Kidney glomerular epithelial cell (primary cell): ENCODE measurements at places on chromosomes 1 and 21.

GRCh38 chr21:34878940-34879339 lies 170.2 kb downstream of the RUNX1 start:
- DNase-seq: peak; percentile 12

DNA sequence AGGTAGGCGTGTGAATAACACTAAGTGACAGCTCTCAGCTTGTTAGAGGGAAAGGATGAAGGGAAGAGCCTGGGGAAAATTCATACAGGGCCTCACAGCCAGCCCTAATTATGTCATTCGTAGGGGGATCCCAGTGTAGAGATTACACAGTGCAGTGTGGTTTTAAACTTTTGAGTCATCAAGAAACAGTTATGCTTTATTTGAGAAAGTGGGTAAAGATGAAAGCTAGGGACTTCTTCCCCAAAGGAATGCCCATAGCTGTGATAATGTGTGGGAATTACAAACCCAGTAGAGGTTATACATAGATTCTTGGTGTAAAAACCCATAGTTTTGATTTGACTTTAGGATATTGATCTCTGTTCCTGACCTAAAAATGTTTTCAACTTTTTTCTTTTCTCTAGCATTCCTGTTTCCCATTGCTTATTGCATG lies 1.9 kb downstream of the TTF2 start:
- peak; percentile 54 for DNase-seq

GRCh38 chr1:157200451-157200850 lies 62.3 kb upstream of the ETV3 start:
- no peak for DNase-seq

GRCh38 chr21:42261829-42262200 lies 42.9 kb downstream of the ABCG1 start:
- no peak for DNase-seq

GRCh38 chr1:3127738-3128137 lies 58.7 kb downstream of the PRDM16 start:
- DNase-seq: no peak

DNA sequence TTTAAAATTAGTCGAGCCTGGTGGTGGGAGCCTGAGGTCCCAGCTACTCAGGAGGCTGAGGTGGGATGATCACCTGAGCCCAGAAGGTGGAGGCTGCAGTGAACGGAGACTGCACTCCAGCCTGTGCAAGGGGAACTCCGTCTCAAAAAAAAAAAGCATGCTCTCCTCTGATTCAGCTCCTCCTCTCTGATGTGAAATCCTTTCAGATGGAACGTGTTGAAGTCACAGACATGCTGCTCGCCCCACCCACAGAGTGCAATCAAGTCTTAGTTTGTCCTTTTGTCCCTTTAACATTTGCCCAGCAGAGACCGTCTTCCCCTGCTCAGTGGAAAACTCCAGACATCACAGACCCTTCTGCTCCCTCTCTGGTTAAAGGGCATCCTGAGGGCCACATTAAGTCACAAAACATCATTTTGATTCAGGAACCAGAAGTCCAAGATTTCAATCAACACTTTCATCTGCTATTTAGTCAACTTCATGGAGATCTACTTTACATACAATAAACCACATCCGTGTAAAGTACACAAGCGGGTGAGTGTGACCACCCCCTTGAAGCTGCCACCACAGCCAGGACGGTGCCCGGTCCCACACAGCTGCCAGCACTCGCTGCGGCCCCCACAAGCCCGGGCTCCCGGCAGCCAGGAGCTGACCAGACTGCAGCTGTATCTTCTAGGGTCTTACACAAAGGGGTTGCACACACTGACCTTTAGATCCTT lies 18.9 kb upstream of the RNF223 start:
- DNase-seq: no peak

DNA sequence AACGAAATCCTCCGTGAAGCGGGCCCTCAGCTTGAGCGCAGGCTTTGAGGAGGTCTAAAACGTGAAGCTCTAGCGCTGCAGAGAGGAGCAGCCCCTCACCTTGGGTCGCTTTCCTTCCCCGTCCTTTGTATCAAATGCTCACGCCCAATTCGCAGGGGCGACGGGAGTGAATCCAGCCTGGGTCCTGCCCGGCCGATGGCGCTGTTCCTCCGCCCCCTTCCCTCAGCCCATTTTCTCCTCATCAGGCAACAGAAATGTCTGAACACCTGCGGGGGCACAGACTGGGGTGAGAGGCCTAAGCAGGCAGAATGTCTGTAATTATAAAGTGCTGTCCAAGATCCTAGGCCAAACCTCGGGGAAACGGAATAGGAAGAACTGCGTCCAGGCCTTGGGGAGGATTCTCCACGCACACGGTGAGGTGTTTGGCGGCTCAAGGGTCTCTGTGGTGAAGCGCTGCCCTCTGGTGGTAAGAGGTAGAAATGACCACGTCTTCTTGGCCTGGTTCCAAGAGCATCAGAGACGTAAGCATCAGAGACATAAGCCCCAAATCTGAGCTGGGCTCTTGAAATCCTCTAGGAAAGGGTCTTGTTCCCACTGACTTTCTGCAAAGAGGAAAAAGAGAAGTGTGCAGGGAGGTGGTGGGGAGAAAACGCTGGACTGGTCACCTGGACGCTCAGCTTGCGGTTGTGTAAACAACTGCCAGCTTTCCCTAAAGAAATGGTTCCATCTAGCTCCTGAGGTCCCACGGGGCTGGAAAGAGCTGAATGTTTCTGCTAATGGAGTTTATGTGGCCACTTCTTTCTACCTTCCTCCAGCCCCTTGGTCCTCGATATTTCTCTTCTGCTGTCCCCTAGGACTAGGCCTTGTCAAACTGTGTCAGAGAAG lies 92.1 kb upstream of the CD53 start:
- peak; percentile 49 for DNase-seq

- no peak for DNase-seq
These were observed 30.7 kb downstream of the FOXO6 start for GRCh38 chr1:41391834-41392527.

- DNase-seq: no peak
These were observed 13.8 kb downstream of the DMBX1 start for GRCh38 chr1:46503421-46503820.

GRCh38 chr1:213820362-213821149 lies 167.2 kb upstream of the PROX1 start:
- DNase-seq: no peak

DNA sequence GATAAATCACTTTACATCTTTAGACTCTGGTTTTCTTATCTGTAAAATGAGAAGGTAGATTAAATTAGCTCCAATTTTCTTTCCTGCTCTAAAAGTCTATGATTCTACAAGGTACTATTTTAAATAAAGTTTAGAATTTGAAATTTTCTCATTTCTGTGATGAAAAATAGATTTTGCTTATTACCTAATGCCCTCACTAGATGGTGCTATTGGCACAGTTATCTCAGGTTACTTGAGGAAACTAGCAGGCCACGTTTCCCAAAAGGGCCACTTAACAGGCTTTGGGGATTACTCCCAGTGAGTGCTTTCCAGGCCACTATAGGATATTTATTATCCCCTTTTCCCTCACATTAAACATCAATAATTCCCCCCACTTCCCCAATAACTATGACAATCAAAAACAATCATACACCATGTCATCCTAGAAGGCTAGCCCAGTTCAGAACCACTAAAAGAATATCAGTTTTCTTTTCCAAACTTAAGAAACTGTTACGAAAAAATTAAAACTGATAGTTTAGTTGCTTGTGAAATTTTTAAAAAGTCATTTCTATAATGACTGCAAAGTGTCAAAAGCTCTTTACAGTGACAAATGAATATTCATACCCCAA lies 30.6 kb downstream of the OMA1 start:
- peak; percentile 39 for DNase-seq
